ENCODE measurements at places on chromosomes 13 and 19. TPM values are rescaled to one million over a fixed set of nuclear protein-coding genes. Genes with fewer than 3 reads are reported as not detected.

The KLK3 gene
- not detected for total RNA-seq

The CABP5 gene
- total RNA-seq: not detected

The CAPS gene
- 1.4 TPM for total RNA-seq

The SOX1 gene
- not detected for total RNA-seq

The ADPRHL1 gene
- total RNA-seq: 0.75 TPM

The ZNF729 gene
- total RNA-seq: under 0.01 TPM

The SIGLEC14 gene
- total RNA-seq: not detected

The SETDB2 gene
- 15.1 TPM for total RNA-seq

The DCT gene
- total RNA-seq: 0.12 TPM

The HIPK4 gene
- not detected for total RNA-seq

The MRPS31 gene
- total RNA-seq: 26.7 TPM

The PLIN5 gene
- not detected for total RNA-seq

The SIGLEC7 gene
- not detected for total RNA-seq

The MISP gene
- total RNA-seq: 0.12 TPM

The ZNF285 gene
- 3.1 TPM for total RNA-seq

The DHDH gene
- total RNA-seq: not detected

The SPACA4 gene
- not detected for total RNA-seq

The ANGPTL8 gene
- not detected for total RNA-seq

The TMEM255B gene
- total RNA-seq: 1.3 TPM

The C19orf33 gene
- not detected for total RNA-seq

The FPR3 gene
- total RNA-seq: not detected

The PCDH17 gene
- not detected for total RNA-seq

The FAM124A gene
- total RNA-seq: 2.2 TPM

The ZNF93 gene
- 9.3 TPM for total RNA-seq

The C1QTNF9 gene
- not detected for total RNA-seq

The URAD gene
- not detected for total RNA-seq

The SLC46A3 gene
- total RNA-seq: 1.5 TPM

The KIR2DL1 gene
- not detected for total RNA-seq

The LRRC4B gene
- 0.12 TPM for total RNA-seq

The RNF113B gene
- total RNA-seq: not detected

The PSG11 gene
- total RNA-seq: not detected

The ELSPBP1 gene
- total RNA-seq: not detected

The CNN1 gene
- total RNA-seq: 37.0 TPM

The ZNF534 gene
- total RNA-seq: not detected

The TNFRSF19 gene
- 11.9 TPM for total RNA-seq

The CYP4F8 gene
- not detected for total RNA-seq

The CNMD gene
- not detected for total RNA-seq

The CASP14 gene
- not detected for total RNA-seq

The DLEU7 gene
- not detected for total RNA-seq

The SHANK1 gene
- 13.0 TPM for total RNA-seq

The TMEM145 gene
- 0.77 TPM for total RNA-seq

The SPINT2 gene
- total RNA-seq: 1.7 TPM

The SYCN gene
- total RNA-seq: not detected

The NOTCH3 gene
- 21.4 TPM for total RNA-seq

The CEACAM20 gene
- total RNA-seq: not detected

The EEF2 gene
- 3,752 TPM for total RNA-seq

The RETN gene
- total RNA-seq: not detected

The KLF2 gene
- total RNA-seq: 2.0 TPM

The MAMSTR gene
- total RNA-seq: 1.2 TPM

The BST2 gene
- total RNA-seq: 0.77 TPM

The NCAN gene
- total RNA-seq: under 0.01 TPM

The LHB gene
- total RNA-seq: not detected

The FCGBP gene
- total RNA-seq: 2.1 TPM

The ZNF649 gene
- total RNA-seq: 5.9 TPM

The FCAR gene
- not detected for total RNA-seq
